Activated CD4-positive, alpha-beta T cell treated with anti-CD3 and anti-CD28 coated beads, Interleukin-2, amount 50 U/mL, for 48 hours (primary cell): ENCODE measurements at places on chromosomes 2 and 18.

DNA sequence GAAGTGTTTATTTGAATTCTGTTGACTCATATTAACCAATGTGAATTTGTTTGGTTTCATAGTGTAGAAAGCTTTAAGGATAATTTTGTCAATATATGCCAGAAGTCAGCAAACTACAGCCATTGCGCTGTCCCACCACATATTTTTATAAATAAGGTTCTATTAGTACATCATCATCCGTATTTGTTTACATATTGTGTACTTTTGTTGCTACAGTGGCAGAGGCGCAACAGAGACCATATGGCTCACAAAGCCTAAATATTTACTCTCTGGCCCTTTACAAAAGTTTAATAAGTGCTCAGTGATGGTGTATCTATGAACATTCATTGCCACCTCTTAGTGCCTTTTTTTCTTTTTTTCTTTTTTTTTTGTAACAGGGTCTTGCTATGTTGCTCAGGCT lies 6.4 kb downstream of the ERLEC1 start:
- no peak for DNase-seq

DNA sequence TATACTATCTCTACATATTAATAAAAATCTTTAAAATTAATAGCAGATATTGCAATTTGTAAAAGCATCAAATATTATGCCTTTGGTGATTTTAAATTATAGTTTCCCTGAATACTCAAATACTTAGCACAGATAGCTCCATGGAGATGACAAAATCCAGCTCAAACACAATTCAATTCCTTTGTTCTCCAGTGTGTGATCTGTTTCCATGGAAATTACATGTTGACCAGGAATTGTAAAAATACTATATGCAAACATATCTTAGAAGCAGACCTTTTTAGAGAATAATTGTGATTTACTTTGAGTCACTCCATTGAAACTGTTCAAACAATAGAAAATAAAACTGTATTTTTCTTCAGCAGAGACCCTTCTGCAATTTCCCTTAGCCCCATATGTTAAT lies 68.3 kb downstream of the FAM161A start:
- no peak for DNase-seq

GRCh38 chr18:29892960-29893558 lies 1149.5 kb downstream of the DSC3 start:
- DNase-seq = no peak

DNA sequence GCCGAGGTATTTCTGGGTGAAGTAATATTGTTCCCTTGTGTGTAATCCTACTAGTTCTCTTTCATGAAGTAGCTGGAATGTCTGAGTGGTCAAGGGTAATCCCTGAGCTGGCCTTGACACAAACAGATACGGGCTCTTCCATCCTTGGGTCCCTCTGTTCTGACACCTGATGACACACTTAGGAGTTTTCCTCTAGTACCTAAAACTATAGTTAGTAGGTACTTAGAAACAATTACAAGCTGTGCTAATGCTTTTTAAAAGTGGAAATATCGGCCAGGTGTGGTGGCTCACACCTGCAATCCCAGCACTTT lies 59.2 kb upstream of the IL1R1 start:
- DNase-seq = peak; percentile 49

DNA sequence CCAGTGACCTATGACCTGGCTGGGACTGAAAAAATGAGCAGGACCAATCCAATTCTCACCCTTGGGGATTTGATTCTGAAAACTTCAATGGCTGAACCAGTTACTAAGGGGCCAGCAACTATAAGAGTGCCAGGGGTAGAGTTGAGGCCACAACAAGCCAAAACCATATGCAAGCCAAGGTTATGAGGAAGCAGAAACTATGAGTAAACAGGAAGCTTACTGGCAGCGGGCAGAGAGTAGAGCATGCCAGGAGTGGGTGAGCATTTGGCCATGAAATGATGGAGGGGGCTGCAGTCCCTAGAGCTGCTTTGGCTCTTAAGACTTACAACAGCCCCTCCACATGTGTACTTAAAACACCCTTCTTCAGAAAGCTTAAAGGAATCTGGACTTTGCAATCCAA lies 82.4 kb downstream of the RBMS1 start:
- DNase-seq = peak; percentile 33

DNA sequence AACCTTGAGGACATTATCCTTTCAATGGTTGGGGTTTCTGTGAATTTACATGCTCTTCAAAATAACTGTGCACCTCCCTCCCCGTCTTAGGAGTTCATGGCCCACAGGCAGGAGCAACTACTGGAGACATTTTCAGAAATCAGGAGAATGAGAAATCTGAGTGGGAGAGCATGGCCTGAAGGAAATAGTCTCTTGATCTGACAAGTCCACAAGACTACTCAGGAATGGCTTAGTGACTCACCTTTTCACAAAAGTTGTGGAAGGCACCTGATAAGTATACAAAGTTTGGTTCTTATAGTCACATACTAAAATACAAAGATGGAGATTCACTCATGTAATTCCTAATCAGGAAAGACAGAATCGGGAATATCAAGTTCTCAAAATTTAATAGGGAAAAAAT lies 83.6 kb upstream of the NCKAP5 start:
- no peak for DNase-seq

GRCh38 chr2:74368499-74368898 lies 11.6 kb downstream of the DCTN1 start:
- no peak for DNase-seq

DNA sequence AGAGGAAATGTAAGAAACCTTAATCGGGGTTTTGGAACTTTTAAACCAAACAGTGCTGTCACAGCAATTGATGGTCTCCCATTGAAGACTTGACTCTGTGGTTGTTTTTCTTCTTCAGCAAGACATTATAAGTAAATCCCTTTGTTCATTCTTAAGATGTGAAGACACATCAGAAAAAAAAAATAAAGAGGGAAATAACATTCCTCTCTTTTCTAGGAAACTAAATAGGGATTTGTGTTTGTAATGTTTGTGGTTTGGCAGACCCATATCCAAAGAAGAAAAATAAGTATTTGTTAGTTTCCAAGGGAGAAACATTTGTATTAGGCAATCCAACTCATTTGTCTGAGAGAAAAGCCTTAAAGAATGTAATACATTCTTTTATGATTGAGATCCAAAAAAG lies 359.9 kb downstream of the DSC3 start:
- DNase-seq = no peak

- no peak for DNase-seq
Measured at GRCh38 chr2:228180181-228181097, 1.0 kb downstream of the SPHKAP start.

DNA sequence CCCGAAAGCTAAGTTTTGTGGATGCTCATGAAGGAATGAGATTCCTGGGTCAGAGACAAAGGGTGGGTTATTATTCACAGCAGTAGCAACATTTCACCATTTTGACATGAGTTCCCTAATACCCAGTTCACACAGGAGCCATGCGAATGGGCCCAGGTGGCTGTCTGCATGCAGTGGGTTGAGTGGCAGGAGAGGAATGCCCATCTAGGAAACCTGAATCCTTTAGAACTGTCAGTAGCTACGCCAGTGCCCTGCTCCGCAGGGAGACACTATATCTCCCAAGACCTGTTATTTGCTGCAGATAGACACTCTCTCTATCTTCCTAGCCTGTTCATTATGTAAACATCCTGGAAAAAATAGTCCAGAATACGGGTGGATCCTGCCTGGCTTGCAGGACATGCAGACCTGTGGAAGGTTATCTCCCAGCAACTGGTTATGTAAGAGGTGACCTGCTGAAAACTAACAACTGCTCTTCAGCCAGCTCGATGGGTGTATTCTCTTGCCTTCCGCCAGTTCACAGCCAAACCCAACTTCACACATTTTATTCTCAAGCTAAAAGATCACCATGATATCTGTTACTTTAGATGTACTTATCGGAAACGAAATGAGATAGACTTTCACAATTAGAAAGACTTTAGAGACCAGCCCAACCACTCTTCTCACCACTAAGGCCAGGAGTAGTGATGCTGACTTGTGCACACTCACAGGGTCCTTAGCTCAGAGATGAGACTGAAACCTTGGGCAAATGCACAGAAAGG lies 59.1 kb downstream of the MBP start:
- DNase-seq = no peak

- no peak for DNase-seq
Measured at GRCh38 chr2:8430628-8431027, 251.2 kb upstream of the ID2 start.

DNA sequence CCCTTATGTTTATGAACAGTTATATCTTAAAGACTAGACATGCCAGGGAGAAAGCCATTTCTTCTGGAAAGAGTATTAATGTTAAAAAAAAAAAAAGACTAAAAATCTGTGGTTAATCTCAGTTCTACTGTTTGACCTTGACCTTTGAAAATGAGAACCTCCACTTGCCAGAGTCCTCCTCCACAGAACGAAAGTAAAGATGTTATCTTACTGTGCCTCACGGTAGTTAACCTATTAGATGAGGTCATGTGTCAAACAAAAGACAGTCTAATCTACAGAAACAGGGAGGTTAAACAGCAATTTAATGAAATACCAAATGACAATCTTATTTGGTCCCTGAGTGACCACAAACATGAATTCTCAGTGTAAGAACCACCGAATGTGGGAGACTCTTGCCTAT lies 51.2 kb downstream of the SLC14A2 start:
- DNase-seq = no peak

DNA sequence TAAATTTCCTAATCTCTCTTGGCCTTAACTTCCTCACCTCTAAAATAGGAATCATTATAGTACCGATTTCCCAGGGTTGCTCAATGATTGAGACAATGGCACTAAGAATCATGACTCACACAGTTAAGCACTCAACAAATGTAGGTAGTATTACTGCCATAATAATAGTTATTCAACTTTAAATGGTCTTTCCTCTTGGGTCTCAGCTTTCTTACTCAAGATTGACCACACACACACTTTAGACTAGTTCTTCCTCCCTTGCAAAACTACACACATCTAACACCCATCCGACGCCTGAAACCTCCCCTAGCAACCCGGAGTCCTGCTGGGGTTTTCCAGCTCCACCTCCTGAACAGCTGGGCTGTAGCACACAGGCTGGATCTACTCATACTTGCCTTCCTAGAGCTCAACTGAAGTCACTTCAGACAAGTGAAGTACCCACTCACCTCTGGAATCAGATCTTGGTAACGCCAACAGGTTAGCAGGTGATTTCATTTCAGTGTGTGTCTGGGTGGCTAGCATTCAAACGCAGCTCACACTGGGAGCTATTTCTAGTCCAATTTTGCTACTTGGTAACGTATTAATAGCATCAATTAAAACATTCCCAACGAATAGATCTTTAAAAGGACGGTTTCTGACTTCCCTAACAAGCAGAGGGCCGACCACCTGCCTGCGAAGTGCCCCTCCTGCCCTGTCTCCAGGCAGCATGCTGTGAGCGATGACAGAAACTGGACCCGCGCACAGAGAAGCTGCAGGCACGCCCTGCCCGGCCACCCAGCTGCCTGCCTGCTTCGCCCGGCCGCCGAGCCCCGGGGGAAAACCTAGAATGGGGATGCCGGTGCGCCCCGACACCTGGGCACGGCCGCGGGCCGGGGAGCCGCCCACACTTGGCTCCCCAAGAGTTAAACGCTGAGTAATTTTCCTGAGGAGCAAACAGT lies 1.1 kb downstream of the UXS1 start:
- peak; percentile 61 for DNase-seq

- DNase-seq = no peak
Measured at GRCh38 chr2:223019987-223020717, 31.8 kb upstream of the KCNE4 start.

DNA sequence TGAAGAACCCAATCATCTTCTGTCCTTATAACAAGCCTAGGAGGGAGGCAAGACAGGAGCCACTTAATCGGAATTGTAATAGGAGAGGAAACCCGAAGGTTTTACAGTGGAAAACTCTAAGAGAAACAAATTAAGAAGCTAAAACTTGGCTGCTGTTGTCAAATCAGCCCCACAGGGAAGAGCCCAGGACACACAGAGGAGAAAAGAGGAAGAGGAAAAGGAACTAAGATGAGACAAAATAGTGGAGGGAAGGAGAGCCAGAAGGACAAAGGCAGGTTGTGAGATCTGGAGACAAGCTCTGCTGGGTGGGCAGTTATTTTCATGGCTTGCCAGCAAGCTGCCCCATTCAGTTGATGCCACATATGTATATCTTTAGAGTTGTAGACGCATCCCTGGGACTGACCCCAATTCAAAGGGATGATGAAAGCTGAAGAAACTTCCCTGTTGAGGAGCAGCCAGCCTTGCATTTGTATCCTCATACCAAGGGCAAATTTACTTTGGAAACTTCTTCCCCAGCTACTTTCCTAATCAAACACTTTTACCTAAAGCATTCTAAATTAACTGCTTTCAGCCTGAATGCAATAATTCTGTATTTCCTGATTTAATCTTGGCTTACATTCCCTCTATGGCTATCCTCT lies 499.8 kb upstream of the MEIS1 start:
- no peak for DNase-seq

- DNase-seq = no peak
Measured at GRCh38 chr2:92073815-92074548, 2797.2 kb upstream of the TEKT4 start.

- DNase-seq = no peak
Measured at GRCh38 chr2:25617948-25618646, 55.3 kb downstream of the DTNB start.

- DNase-seq = no peak
Measured at GRCh38 chr2:9824956-9825720, 18.1 kb upstream of the TAF1B start.

DNA sequence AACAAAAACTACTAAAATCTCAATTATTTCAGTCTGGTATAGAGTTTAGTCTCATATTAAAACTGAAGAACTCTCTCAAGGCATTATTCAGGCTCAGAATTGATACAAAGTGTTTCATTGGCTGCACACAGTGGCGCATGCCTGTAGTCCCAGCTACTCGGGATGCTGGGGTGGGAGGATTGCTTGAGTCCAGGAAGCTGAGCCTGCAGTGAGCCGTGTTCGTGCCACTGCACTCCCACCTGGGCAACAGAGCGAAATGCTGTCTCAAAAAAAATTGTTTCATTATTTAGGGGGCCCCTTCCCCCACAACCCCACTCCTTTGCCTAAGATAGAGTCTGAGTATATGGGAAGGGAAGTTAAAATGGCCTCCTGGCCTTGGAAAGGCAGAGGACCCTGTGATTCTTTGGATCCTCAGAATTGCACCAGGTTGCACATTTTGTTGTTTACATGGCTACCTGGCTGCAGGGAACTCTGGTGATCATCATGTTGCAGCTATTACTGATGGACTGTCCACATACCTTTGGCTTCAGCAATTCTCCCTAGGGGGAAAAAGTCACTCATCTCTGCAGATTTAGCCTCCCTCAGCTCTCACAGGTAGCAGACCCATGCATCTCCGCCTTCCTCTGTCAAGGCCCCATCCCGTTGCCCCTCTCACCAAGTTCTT lies 19.2 kb upstream of the CYRIA start:
- DNase-seq = no peak

DNA sequence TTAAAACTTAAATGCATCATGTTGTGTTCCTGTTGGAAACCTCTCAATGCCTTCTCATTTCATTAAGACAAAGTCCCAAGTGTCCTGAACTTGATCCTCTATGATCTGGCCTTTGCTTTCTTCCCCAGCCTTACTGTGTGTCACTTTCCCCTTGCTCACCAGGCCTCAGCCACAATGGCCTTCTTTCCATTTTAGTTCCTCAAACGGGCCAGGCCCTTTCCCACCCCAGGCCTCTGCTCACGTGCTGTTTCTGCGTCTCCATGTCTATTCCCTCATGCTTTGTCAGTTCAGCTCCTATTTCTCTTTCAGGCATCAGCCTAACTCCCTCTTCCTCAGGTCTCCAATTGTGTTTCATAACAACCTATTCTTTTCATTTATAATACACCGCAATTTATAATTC lies 19.5 kb downstream of the CXCR4 start:
- no peak for DNase-seq

GRCh38 chr18:25817546-25818237 lies 272.7 kb downstream of the SS18 start:
- no peak for DNase-seq
